ENCODE measurements at places on chromosomes 1 and 21.

- DNase-seq, result no peak
Observed at GRCh38 chr1:33624261-33624990, 152.0 kb downstream of the ZSCAN20 start.

GRCh38 chr1:245153552-245154428 lies 995 bp upstream of the KIF26B start:
- peak; percentile 8 for DNase-seq

- no peak for DNase-seq
Observed at GRCh38 chr21:41242238-41242829, 74.3 kb upstream of the FAM3B start.

DNA sequence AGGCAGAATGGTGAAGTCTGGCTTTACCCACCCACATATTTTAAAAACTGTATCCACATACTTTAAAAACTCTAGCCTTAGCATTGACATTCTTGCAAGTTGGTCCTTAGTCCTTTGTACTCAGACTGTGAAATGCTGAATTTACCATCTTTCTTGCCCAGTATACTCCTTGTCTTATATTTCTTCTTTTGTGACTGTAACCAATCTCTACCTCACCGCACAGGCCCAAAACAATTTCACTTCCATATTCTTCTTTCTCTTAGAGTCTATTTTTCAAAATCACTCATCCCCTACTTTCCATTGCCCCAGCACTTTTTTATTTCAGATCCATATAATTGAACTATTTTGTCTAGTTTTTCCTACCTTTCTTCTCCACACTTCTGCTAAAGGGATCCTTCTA lies 892.4 kb upstream of the B3GALT2 start:
- no peak for DNase-seq

GRCh38 chr21:42855171-42855936 lies 24.0 kb downstream of the WDR4 start:
- no peak for DNase-seq

DNA sequence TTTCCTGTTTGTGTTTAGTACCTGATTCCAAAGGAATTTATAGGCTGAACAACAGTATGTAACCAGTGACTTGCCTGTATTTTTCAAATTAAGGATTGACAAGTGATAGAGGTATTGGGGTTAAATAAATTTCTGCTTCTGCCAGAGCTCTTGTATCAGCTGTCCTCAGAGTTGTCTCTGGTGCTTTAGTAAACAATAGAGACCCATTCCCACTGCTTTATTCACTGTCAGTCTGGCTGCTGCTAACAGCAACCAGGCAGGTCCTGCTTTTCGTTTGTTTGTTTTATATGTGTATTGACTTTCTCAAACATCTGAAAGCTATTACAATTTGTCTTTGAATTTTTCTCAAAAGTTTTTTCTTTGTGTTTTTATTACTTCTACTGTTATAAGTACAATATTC lies 76.1 kb downstream of the OLFM3 start:
- no peak for DNase-seq

- no peak for DNase-seq
Observed at GRCh38 chr1:165364568-165365133, 8.1 kb upstream of the LMX1A start.

GRCh38 chr1:157624471-157624870 lies 26.6 kb upstream of the FCRL4 start:
- no peak for DNase-seq

- no peak for DNase-seq
Observed at GRCh38 chr1:215599418-215600074, 32.4 kb downstream of the KCTD3 start.

DNA sequence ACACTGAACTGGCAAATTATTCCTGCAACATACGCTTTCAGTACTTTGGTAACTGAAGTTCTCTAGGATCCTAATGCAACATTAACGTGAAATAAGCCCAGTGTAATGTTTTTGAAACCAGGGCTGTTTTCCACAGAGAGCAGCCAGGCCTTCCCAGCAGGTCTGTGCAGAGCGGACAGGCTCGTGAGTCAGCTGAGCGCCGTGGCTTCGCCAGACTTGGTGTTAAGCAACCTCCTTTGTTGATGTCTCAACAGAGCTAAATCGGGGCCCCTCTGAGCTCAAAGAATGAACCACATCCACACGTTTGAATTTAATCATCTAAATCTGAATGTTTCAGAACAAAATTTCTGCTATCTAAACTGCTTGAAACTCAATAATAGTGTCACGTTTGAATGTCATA lies 181.8 kb upstream of the FMN2 start:
- DNase-seq, result no peak

DNA sequence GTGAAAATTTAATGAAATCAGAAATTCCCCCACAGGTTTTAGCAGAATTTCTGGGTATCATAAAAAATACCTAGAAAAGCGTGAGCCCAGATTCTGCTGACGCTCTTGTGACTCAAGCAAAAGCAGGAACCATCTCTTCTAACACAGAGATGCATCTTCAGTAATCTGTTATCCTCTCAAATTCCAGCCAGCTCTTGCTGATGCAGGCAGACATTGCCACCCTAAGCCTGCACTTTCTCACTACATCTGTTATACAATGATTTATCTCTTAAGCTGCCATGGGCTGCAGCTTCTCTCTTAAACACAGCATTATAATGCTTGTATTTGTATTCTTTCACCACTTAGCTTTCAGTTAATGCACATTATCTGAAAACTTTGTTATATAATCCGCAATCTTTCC lies 113.0 kb upstream of the RGS1 start:
- DNase-seq, result no peak

- no peak for DNase-seq
Observed at GRCh38 chr1:181185461-181185860, 97.0 kb downstream of the IER5 start.

- DNase-seq, result no peak
Observed at GRCh38 chr1:109807822-109808680, 44.3 kb upstream of the EPS8L3 start.

- no peak for DNase-seq
Observed at GRCh38 chr1:229893762-229894444, 173.1 kb upstream of the GALNT2 start.

GRCh38 chr1:160168016-160168415 lies 16.6 kb downstream of the ATP1A4 start:
- DNase-seq, result no peak

GRCh38 chr1:31377364-31377863 lies 4.5 kb upstream of the FABP3 start:
- DNase-seq, result no peak

GRCh38 chr1:34928699-34929496 lies 552 bp downstream of the DLGAP3 start:
- DNase-seq, result no peak

DNA sequence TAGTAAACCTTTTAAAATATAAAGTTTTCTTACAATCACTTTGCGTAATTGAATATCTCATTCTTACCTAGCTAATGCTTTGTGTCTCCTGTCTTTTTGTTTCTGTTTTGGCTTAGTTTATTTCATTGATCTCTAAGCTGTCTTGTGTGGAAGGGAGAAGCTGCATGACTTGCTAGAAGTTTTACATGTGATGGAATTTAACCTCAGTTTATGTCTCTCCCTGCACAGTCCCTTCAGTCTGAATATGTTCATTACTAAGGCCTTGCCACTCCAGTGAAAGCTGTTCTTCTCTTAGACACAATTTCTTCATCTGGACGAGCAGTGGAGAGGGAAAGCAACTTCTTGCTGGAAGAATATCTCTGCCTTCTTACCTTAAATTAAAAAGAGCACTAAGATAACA lies 19.9 kb upstream of the GPR88 start:
- DNase-seq, result no peak

DNA sequence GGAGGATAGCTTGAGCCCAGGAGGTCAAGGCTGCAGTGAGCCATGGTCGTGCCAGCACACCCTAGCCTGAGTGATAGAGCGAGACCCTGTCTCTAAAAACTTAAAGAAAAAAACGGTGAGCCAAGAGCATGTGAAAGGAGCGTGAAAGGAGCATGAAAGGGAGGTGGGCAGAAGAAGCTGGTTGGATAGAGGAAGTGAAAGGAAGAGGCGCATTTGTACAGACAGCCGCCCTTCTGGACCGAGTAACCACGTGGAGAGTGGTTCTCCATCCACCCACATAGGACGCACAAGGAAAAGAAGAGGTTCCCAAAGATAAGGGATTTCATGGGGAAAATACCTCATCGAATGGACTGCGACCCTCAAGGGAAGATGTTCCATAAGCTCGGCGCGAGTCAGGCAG lies 60.4 kb upstream of the IFNAR2 start:
- no peak for DNase-seq

DNA sequence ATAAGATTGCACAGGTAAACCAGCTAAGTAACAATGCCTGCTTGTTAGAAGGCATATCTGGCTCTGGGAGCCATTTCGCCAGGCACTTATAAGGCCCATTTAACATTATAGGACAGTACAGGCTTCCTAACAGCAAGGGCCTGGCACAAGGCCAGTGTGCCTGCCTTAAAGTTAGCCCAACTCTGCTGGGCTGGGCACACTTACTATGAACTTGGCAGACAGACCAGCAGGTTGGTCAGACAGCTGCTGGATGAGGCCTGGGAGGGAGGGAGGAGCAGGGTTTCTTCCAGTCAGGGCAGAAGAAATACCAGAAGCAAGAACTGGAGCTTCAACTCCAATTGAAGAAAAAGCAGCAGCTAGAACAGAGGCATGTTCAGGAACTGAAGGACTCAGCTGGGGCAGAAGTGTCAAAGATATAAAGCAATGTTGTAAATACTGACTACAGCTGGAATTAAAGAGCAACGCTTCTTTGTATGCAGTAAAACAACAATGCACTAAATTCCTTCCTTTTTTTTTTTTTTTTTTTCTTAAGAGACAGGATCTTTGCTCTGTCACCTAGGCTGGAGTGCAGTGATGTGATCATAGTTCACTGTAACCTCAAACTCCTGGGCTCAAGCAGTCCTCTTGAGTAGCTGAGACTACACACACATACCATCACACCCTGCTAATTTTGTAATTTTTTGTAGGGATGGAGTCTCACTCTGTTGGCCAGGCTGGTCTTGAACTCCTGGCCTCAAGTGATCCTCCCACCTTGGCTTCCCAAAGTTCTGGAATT lies 4.9 kb downstream of the CACHD1 start:
- DNase-seq, result no peak

- DNase-seq, result no peak
Observed at GRCh38 chr1:41545996-41546832, 61.7 kb upstream of the EDN2 start.

GRCh38 chr1:25893116-25893515 lies 13.1 kb downstream of the STMN1 start:
- DNase-seq, result no peak

- no peak for DNase-seq
Observed at GRCh38 chr1:151286619-151287340, 4.7 kb downstream of the ZNF687 start.

DNA sequence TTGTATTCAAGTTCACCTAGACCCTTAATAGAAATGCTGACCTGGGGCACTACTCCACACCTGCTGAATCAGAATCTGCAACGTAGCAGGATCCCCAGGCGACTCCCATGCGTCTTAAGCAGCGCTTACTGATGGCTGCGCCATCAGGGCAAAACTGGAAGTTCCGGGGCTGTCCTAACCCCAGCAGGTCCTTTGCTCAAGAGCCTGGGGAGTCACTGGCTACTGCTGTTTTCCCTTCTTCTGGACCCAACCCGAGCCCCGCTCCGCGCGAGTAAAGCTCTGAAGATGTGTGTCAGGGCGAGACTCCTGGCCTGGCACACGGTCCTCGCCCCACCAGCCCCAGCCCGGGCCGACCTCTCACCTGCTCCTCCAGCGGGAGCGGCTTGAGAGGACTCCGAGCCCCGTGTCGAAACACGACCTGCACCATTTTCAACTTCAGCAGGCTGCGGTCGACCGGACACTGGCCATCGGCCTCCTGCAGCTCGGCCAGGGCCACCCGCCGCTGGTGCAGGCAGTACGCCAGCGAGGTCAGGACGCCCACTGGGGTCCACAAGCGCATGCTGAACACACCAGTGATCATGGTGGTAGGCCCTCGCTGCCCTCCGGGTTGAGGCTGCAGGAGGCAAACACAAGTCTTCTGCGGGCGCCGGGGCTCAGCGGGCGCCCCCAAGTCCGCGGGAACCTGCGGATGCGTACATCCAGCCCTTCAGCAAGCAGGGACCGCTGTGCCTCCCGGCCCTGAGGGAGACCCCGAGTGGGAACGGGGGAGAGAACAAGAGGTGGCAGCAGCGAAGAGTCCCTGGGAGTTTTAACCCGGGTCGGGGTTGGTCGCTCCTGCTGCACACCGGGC lies 630 bp downstream of the ACP6 start:
- peak; percentile 31 for DNase-seq

- no peak for DNase-seq
Observed at GRCh38 chr1:201877877-201878401, 10.8 kb upstream of the SHISA4 start.

DNA sequence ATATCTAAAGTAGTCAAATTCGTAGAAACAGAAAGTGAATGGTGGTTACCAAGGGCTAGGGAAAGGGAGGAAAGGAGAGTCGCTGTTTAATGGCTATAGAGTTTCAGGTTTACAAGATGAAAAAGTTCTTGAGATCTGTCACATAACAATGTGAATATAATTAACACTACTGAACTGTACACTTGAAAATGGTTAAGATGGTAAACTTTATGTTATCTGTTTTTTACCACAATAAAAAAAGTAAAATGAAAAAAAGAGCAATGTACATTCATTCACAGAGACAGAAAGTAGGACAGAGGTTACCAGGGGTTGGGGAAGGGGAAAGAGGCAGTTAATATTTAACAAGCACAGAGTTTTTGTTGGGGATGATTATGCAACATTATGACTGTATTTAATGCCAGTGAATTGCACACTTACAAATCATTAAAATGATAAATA lies 53.3 kb upstream of the SEC16B start:
- DNase-seq, result no peak

DNA sequence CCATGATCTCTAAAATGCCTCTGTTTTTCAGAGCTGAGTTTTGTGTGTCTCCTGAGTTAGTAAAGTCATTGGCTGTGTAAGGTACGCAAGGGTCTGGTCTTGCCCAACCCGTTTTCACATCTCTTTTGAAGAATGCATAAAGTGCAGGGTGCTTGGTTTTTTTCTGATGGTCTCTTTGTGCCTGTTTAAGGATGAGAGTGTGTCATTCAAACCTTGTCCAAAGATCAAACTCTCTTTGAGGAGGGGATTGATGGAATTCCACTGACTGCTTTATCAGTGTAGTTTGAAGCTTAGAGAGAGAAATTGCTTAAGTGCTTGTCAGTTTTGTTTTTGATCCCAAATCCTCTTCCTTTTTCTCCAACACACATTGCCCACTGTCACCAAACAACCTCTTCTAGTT lies 20.0 kb upstream of the C8B start:
- DNase-seq, result no peak

- no peak for DNase-seq
Observed at GRCh38 chr21:14942801-14943490, 121.9 kb downstream of the NRIP1 start.
